ENCODE measurements at places on chromosomes 5 and 9. TPM values are rescaled to one million over a fixed set of nuclear protein-coding genes. Genes with fewer than 3 reads are reported as not detected.

The ADAMTS12 gene
- total RNA-seq: 39.5 TPM

The ACTL7B gene
- not detected for total RNA-seq

The COL27A1 gene
- 8.8 TPM for total RNA-seq

The TARS1 gene
- total RNA-seq: 130 TPM

The LRRTM2 gene
- total RNA-seq: not detected

The UHRF2 gene
- 21.3 TPM for total RNA-seq

The IFNA5 gene
- not detected for total RNA-seq

The PDLIM4 gene
- 27.4 TPM for total RNA-seq

The CRHBP gene
- not detected for total RNA-seq

The ITGA1 gene
- 34.0 TPM for total RNA-seq

The COL5A1 gene
- total RNA-seq: 1,154 TPM

The PFN3 gene
- not detected for total RNA-seq

The HAVCR1 gene
- total RNA-seq: not detected

The ADAMTS19 gene
- not detected for total RNA-seq

The LRRC14B gene
- not detected for total RNA-seq

The COL23A1 gene
- not detected for total RNA-seq

The LAMC3 gene
- 0.09 TPM for total RNA-seq

The SLCO6A1 gene
- total RNA-seq: not detected

The SLC34A1 gene
- not detected for total RNA-seq

The PSMD5 gene
- total RNA-seq: 33.5 TPM

The SPATA6L gene
- total RNA-seq: 1.0 TPM

The LEAP2 gene
- total RNA-seq: not detected

The HRH2 gene
- total RNA-seq: 1.6 TPM

The TJP2 gene
- 96.6 TPM for total RNA-seq

The PCDHGC5 gene
- total RNA-seq: 0.58 TPM
